ENCODE measurements at places on chromosomes 6 and 20. TPM values are rescaled to one million over a fixed set of nuclear protein-coding genes. Genes with fewer than 3 reads are reported as not detected.

GRCh38 chr6:129475477-129476247, 234.3 kb downstream of the ARHGAP18 start:
- no peak for DNase-seq

GRCh38 chr6:113009682-113010081, 662.6 kb downstream of the RFPL4B start:
- no peak for DNase-seq

- DNase-seq, result no peak
These were observed 199.2 kb downstream of the ZFAND3 start for GRCh38 chr6:38018755-38019165.

Gene DEFB115
- total RNA-seq, result not detected

Gene NMBR
- total RNA-seq, result not detected

- no peak for DNase-seq
These were observed 174.2 kb upstream of the HDAC2 start for GRCh38 chr6:114144887-114145851.

GRCh38 chr6:21064756-21065340, 528.7 kb upstream of the SOX4 start:
- no peak for DNase-seq

GRCh38 chr6:144311361-144311760, 26.2 kb downstream of the UTRN start:
- DNase-seq, result no peak

DNA sequence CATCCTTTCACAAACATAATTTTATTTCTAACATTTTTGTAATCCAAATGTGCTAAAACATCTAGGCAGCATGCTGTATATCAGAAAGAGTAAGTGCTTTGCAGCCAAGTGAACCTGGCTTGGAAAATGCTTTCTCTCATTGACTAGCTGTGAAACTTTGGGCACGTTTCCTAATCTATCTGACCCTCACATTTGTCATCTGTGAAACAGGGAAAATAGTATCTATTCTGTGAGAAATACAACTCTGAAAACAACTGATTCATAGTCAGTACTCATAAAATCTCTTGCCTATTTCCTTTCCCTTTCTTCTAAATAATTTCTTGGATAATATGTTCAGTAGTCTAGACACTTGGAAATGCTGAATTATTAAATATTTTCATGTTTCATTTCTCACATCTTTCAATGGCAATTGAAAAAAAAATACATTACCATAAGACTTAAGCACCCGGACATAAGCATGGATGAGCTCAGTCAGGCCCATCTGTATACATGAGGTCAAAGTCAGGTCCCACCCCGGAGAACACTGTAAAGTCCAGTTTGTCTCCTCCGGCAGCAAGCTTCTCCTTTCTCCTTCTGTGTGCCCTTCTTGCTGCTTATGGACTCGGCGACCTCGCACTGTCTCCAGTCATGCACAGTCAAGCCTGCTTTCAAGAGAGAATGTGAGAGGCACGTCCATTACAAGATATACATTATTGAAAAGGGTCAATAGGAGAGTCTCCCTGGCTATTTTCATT, 455.0 kb upstream of the SOX4 start:
- no peak for DNase-seq

Gene SLC29A1
- 13.9 TPM for total RNA-seq

- no peak for DNase-seq
These were observed 20.5 kb downstream of the XRN2 start for GRCh38 chr20:21323640-21324039.

GRCh38 chr6:31308050-31308844, 36.4 kb upstream of the HLA-C start:
- no peak for DNase-seq

GRCh38 chr6:42409581-42409980, 42.1 kb downstream of the TRERF1 start:
- DNase-seq, result no peak

Gene GSTA2
- total RNA-seq, result not detected

DNA sequence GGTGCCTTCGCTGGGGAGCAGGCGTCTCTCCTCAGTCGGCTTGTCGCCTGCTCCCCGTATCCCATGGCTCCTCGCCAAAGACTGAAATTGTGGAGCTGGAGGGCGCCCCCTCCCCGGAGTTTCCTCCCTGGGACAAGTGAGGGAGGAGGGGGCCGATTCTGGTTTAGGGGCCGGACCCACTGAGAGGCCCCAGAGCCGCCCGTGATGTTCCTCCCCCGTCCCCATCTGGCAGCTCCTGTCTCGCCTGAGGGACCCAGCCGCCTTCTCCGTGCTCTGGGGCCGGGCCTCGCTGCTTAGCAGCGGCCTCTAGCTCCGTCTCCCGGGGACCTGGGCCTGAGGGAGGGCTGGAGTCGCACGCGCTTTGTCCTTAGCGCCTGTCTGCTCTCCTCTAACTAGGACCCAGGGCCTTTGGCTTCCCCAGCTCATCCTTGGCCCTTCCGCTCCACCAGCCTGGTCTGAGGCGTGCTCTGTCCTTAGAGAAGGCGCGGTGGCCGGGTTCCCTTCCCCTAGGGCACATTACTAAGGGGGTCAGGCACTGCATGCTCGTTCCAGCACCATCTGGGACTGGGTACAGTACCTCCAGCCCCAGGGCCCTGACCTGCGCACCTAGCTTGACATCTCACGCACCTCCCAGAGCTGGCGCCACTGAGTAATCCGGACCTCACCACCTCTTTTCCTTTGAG, 29.7 kb downstream of the SLC12A5 start:
- DNase-seq, result no peak

DNA sequence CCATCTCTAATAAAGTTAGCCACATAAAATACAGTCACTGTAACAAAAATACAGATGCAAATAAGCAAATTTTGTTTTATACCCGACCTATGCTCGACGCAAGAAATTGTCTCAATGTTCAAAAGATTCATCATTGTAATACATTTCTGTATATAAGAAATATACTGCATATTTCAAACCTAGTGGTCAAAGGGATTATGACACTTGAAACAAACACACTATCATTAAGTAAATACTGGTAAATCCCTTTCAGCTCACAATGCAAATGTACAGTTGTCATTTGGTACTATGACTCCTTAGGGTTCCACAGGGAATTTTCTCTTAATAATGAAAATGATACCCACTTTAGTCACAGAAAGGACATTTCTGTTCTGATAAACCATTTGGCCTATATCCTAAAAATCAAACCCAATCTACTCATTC, 2.2 kb downstream of the HIVEP2 start:
- DNase-seq, result no peak

Gene ZNF343
- 14.4 TPM for total RNA-seq

DNA sequence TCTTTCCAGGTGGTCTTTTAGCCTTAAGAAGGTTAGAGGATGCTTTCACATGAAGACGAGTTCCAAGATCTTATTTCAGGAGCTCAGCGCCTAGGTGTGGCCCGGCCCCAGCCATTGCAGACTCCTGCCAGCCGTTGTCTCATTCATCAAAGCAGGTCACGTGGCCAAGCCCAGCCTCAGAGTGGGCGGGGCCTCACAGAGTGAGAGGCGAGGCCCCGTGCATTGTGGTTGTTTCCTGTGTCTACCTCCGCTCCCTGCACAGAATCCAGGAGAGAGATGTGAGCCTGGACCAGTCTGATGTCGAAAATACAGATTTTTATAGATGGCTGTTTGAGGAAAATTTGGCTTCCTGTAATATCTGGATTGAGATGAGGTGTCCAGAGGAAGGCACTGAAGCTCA, 49.2 kb upstream of the CST5 start:
- DNase-seq, result no peak

- DNase-seq, result no peak
These were observed 188.2 kb upstream of the ASCC3 start for GRCh38 chr6:101069191-101069795.

DNA sequence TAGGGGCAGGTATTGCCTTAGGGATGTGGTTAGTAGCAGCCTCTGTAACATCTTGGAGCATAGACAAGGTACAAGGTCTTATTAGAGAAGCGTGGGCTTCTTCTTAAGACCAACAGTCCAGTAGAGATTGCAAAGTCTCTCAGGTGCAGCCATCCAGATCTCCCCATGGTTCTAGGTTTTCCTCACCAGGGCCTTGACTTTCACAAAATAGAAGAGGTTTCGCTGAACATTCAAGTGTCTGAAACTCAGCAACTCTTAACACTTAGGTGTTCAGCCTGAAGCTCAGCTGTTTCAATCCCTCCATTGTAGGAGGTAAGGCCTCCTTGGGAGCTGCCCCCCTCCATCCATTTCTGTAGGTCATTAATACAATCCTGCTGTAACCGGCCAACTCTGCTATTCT, 44.4 kb downstream of the GOPC start:
- DNase-seq, result no peak

- DNase-seq, result no peak
These were observed 30.8 kb downstream of the SNPH start for GRCh38 chr20:1296922-1297321.

Gene VIP
- not detected for total RNA-seq

- DNase-seq, result no peak
These were observed 6.3 kb downstream of the EBF4 start for GRCh38 chr20:2698912-2699311.

DNA sequence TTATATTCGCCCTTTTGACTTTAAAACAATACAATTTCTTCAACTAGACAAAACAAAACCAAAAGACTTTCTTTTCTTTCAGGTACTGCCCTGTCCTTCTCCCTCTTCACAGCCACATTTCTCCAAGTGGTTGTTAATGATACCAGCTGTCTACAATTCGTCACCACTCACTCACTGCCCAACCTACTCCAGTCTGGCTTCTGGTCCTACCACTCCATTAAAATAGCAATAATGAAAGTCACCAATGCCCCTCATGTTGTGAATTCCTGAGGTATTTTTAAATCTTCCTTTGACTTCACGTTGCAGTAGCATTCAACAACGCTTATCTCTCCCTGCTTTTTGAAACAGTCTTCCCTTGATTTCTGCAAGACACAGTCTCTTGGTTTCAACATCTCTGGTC, 11.6 kb upstream of the MAN1A1 start:
- no peak for DNase-seq

DNA sequence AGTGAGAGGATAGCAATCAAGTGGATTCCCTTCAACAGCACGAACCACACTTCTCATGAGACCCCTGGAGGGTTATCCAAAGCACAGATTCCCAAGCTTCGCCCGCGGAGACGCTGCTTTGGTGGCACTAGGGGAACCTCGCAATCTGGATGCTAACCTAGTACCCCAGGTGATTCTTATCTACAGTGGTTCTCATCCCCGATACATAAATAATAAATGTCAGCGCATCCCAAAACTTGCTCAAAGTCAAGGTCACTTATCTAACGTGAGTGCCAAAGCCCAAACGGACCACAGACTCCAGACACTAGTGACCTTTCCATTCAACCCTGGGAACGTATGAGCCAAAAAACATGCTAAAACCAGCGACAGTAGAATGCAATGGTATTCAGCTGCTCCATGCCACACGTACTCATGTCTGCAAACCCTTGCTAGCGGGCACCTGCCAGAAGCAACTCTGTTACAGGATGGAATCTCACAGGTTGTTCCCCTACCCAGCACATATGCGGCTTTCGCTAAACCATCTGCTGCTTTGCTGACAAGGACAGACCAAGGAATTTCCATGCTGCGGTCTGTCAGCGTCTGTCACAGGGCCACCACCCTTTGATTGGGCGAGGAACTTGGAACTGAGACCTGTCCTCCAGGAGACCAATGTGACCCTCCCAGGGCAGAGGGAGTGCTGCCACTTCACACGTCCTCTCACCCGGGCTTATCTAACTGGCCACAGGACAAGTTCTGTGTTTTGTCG, 16.8 kb downstream of the MYLK4 start:
- DNase-seq, result no peak

GRCh38 chr6:37059344-37060194, 54.1 kb downstream of the FGD2 start:
- DNase-seq, result no peak

- no peak for DNase-seq
These were observed 138.8 kb upstream of the HMGN3 start for GRCh38 chr6:79373246-79373645.

Gene ENPP1
- total RNA-seq, result 7.2 TPM

Gene ADAM33
- total RNA-seq, result 91.1 TPM

GRCh38 chr20:51210084-51210483, 187.2 kb upstream of the KCNG1 start:
- DNase-seq, result no peak

GRCh38 chr20:46050885-46051284, 21.9 kb downstream of the SLC12A5 start:
- no peak for DNase-seq

Data from mesothelial cell of epicardium (in vitro differentiated cells).